GM23338 (cell line): ENCODE measurements at places on chromosomes 1 and 21.

GRCh38 chr1:30043731-30044408 lies 679.5 kb downstream of the MATN1 start:
- no peak overlapping the region for H3K4me3 ChIP-seq
- no peak overlapping the region for H3K27ac ChIP-seq
- H3K4me1 ChIP-seq: no peaks in the 10 kb centered on the region
- no peaks in the 10 kb centered on the region for H3K36me3 ChIP-seq
- no peak for DNase-seq
- no peaks in the 10 kb centered on the region for H3K27me3 ChIP-seq

DNA sequence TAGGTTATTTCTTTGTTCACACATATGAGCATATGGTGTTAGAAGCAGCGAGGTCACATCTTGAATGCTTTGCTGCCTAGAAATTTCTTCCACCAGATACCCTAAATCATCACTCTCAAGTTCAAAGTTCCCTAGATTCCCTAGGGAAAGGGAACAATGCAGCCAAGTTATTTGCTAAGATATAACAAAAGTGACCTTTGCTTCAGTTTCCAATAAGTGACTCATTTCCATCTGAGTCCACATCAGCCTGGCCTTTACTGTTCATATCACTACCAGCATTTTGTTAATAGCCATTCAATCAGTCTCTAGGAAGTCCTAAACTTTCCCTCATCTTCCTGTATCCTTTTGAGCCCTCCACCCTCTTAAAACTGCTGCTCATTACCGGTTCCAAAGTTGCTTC lies 1502.5 kb downstream of the KCNT2 start:
- no peaks in the 10 kb centered on the region for H3K4me1 ChIP-seq
- no peaks in the 10 kb centered on the region for H3K27me3 ChIP-seq
- no peak for DNase-seq

DNA sequence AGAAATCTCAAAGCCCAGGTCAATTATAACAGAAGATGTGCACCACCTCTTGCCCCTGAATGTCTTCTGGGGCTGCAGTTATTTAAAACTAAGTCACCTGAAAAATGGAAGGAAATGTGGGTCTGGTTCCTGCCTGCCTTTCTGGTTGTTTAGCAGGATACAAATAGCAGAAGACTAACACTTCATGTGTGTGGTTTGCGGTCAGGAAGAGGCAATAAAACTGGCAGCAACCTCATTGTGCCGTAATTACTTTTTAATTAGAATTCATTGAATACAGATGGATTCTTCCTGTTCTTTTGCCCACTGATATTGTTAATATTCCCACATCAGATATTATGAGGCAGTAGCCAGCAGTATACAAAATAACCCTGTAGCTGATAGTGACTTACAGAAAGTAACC lies 345.7 kb downstream of the ZNF326 start:
- no peak for DNase-seq
- H3K36me3 ChIP-seq: no peaks in the 10 kb centered on the region
- no peak overlapping the region for H3K4me3 ChIP-seq
- H3K27me3 ChIP-seq: no peaks in the 10 kb centered on the region
- no peaks in the 10 kb centered on the region for H3K4me1 ChIP-seq

DNA sequence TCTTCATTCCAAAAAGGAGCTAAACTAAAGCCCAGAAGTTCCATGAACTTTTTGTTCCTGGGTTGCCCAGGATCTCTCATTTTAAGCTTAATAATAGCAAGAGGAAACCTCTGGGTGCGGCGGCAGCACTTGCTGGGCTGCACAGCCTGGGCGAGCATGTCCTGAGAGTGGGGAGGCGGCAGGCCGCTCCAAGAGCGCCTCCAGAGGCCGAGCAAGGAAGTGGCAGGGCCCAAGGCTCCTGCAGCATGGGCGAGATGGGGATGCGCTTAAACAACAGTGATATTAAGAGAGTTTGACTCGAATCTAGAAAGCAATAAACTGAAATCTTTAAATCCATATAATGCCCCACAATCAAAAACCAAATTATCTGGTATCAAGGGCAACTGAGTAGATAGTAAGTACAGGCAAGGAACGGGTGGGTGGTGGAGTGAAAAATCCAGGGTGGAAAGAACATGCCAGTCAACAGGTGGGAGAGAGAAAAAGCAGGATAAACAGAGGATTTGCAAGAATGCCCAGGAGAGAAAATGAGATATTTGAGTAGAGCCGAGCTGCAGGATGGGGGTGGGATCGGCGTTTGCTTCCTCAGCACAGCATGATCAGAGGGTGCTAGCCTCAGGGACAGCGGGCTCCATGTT lies 14.1 kb upstream of the TNR start:
- peak; percentile 83 for DNase-seq
- no peaks in the 10 kb centered on the region for H3K4me1 ChIP-seq
- H3K36me3 ChIP-seq: no peaks in the 10 kb centered on the region
- H3K27ac ChIP-seq: no peak overlapping the region
- H3K4me3 ChIP-seq: no peak overlapping the region
- H3K27me3 ChIP-seq: no peaks in the 10 kb centered on the region

GRCh38 chr1:23422241-23422877 lies 2.2 kb downstream of the TCEA3 start:
- H3K27ac ChIP-seq: no peak overlapping the region

- H3K36me3 ChIP-seq: no peaks in the 10 kb centered on the region
- no peaks in the 10 kb centered on the region for H3K27me3 ChIP-seq
- no peak overlapping the region for H3K4me3 ChIP-seq
- H3K4me1 ChIP-seq: peaks cover 4% of the 10 kb centered on the region; the same call in 1 of the 2 replicates
These were observed 2.8 kb upstream of the BOLA1 start for GRCh38 chr1:149896575-149896974.

DNA sequence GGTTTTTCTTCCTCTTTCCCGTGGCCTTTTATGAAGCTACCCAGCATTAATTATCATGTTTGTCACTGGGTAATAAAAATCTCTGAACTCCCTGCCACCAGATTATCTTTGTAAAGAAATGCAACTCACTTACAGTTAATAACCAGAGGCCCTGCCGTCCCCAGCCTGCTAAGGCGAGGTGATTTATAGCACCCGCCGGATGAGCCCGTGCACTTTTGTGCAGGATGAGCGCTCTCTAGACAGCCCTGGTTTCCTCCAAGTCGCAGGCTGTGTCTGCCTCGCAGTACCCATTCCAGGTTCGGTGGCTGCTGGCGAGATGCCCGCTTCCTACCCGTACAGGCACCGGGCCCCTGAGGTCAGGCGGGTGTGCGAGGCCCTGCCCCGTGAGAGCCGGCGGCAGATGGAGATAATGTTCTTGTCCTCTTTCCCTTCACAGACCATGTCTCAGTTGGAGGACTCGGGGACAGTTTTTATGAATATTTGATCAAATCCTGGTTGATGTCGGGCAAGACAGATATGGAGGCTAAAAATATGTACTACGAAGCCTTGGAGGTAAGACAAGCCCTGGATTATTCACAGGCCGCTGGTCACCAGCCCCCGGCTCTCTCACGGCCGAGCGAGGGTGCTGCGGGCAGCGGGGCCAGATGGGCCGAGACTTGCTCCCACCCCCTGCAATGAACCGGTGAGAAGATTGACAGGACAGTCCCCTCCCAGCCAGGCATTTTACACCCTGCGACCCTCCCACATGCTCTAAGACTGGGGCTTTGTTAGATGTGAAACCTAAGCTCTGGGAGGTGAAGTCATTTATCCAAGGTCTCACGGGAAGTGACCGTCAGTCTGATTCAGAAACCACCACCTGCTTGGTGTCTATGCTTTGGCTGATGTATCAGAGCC lies 28.5 kb upstream of the SELENON start:
- H3K4me3 ChIP-seq: no peak overlapping the region
- H3K27ac ChIP-seq: no peak overlapping the region
- H3K4me1 ChIP-seq: no peaks in the 10 kb centered on the region
- no peaks in the 10 kb centered on the region for H3K27me3 ChIP-seq
- DNase-seq: peak; percentile 52

- no peaks in the 10 kb centered on the region for H3K27me3 ChIP-seq
- 0 out of 2 replicates have a peak, but pooled peaks cover 3% of the 10 kb centered on the region for H3K4me1 ChIP-seq
- peak; percentile 69 for DNase-seq
- no peak overlapping the region for H3K4me3 ChIP-seq
- no peak overlapping the region for H3K27ac ChIP-seq
- H3K36me3 ChIP-seq: no peaks in the 10 kb centered on the region
These were observed 134.7 kb upstream of the VANGL1 start for GRCh38 chr1:115506924-115507589.

GRCh38 chr1:72432645-72433267 lies 150.4 kb upstream of the NEGR1 start:
- no peaks in the 10 kb centered on the region for H3K4me1 ChIP-seq
- no peaks in the 10 kb centered on the region for H3K36me3 ChIP-seq
- no peak overlapping the region for H3K4me3 ChIP-seq
- no peak overlapping the region for H3K27ac ChIP-seq
- peak; percentile 14 for DNase-seq
- no peaks in the 10 kb centered on the region for H3K27me3 ChIP-seq

GRCh38 chr1:16921391-16922185 lies at the start of gene CROCC:
TSS of gene CROCC (plus strand) at chr1:16921931. CDS start at chr1:16922019, 88 bp downstream.
- DNase-seq: peak; percentile 100
- no peaks in the 10 kb centered on the region for H3K27me3 ChIP-seq
- H3K27ac ChIP-seq: peak within 1 kb of the TSS; percentile 61
- peak within 1 kb of the TSS; percentile 70 for H3K4me3 ChIP-seq
- no peaks in the 10 kb centered on the region for H3K36me3 ChIP-seq
